ENCODE measurements at places on chromosomes 6 and 20.

DNA sequence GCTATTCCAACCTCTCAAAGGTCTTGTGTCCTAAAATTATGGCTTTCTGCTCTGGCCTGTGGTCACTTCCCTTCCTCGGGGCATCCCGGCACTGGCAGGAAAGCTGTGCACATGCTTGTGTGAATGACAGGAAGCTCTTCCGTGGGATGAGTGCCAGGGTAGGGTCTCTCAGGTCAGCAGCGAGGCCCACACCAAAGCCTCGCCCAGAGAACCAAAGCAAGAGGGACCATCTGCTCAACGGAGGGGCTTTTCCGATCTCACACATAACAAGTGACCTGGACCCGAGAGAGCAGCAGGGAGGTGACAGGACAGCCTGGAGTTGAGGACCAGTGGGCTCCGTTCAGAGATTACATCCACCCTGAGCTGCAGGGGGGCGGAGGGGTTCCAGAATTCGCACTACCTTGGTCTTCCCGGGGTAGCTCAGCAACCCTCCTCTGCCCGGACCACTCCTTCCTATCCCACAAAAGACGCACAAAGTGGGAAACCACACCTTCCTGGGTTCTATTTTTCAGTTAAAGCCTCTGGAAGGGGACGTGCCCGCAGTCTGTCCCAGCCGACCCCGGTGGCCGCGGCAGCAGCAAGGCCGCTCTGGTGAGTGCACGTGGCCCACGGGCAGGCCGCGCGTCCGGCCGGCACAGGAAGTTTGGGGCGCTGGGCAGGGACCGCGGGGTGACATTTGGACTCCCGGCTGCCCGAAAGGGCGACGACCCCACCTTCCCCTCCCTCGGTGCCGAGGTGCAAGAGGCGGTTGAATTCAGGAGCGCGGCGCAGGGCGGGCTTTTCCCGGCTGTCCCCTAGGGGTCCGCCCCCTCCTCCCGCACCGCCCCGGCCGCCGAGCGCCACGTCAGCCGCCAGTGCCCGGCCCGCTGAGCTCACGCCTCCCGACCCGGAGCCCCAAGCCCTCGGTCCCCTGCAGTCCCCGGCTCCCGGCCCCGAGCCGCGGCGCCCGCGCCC lies 988 bp downstream of the TXNDC5 start:
- DNase-seq, result no peak

- no peak for DNase-seq
These were observed 188.4 kb downstream of the TRDN start for GRCh38 chr6:123448306-123448884.

GRCh38 chr6:157613011-157613522 lies 210.0 kb upstream of the SNX9 start:
- DNase-seq, result no peak

- DNase-seq, result no peak
These were observed 934 bp upstream of the CST9 start for GRCh38 chr20:23606652-23607049.

GRCh38 chr20:63323357-63323981 lies 30.5 kb downstream of the COL20A1 start:
- DNase-seq, result no peak

- DNase-seq, result no peak
These were observed 93.3 kb downstream of the ADGRB3 start for GRCh38 chr6:68728159-68728979.
